ENCODE measurements at places on chromosomes 11 and 22.

- DNase-seq, result no peak
Measured at GRCh38 chr11:26860091-26860780, 133.7 kb upstream of the FIBIN start.

DNA sequence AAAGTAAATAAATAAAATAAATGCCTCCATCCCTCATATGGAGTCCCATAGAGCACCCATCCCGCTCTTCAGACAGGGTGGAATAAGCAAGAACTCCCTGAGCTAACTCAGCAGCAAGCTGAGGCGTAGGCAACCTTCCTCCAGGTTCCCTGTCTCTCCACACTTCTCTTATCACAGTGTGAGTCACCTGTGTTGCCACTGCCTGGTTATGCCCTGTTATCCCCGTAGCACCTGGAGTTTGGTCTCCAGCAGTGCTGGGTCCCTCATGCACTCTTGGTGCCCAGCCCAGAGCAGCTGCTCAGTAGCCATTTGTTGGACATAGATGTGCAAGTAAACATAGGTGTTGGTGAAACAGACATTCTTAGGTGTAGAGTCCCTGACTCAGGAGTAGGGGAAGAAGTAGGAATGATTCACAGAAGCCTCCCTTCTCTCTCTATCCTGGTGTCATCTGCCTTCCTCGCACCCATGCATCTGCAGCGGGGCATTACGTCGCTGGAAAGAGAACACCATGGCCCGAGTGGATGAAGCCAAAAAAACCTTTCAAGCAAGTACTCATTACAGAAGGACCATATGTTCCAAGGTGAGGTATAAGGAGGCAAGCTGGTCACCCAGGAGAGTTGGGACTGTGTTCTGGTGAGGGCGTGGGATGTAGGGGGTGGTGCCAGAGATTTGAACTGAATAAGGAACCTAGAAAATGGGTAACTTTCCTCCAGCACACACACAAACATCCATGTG is 56.0 kb downstream of the PISD start:
- DNase-seq, result no peak

DNA sequence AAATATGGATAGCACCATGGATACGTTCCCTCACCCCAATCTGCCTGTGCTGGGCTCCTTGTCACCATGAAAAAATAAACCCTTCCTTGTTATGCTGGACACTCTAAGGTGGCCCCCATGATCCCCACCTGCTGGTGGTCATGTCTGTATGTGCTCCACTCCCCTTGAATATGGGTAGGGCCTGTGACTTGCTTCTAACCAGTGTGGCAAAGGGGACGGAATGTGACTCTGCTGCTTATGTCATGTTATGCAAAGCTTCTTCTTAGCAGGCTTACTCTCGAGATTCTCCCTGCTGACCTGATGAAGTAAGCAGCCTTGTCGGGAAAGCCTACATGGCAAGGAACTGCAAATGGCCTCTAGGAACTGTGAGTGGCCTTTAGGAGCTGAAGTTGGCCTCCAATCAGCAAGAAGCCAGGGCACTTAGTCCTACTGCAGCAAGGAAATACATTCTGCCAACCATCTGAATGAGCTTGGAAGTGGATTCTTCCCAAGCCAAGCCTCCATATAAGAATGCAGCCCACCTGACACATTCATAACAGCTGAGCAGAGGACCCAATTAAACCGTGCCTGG is 159.9 kb downstream of the CCDC34 start:
- no peak for DNase-seq

- DNase-seq, result no peak
Measured at GRCh38 chr11:131696690-131697089, 326.3 kb downstream of the NTM start.

DNA sequence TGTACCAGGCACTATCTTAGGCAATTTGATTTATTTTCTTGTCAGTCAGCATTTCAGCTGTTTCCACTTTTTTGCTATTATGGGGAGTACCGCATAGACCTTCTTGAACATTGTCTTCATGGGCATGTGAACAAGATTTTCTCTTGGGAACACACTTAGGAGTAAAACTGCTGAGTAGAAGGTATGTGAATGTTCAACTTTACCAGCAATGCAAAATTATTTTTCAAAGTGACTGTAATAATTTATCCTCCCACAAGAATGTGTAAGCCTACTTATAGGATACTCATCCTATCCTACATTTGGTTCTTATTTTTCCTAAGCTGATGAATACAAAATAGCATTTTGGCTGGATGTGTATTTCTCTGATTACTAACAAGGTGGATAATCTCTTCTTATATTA is 132.0 kb upstream of the NAV2 start:
- DNase-seq, result no peak
